ENCODE measurements at places on chromosomes 2 and 18.

GRCh38 chr2:29401994-29402393 is 286.8 kb downstream of the CLIP4 start:
- DNase-seq = no peak

DNA sequence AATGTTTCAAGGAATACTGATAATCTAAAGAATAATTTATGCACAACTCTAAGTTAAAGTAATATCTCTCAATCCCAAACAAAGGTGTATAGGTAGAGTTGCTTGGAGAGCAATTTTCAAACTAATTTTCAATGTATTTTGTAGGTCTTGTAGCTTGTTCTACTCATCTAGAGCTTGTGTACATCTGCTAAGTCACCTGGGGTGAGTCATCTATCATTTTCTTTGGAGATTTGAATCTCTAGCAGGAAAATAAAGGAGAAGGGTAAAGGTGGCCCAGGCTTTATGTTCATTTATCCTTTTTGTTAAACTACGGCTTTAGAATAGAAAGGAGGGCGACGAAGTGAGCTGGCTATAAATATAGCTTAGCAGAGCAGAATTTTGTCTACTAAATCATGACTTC is 76.8 kb upstream of the THUMPD2 start:
- DNase-seq = no peak

GRCh38 chr2:181374781-181375675 is 82.2 kb upstream of the ITGA4 start:
- no peak for DNase-seq

GRCh38 chr18:79246309-79247108 is 149.2 kb upstream of the NFATC1 start:
- peak; percentile 51 for DNase-seq

DNA sequence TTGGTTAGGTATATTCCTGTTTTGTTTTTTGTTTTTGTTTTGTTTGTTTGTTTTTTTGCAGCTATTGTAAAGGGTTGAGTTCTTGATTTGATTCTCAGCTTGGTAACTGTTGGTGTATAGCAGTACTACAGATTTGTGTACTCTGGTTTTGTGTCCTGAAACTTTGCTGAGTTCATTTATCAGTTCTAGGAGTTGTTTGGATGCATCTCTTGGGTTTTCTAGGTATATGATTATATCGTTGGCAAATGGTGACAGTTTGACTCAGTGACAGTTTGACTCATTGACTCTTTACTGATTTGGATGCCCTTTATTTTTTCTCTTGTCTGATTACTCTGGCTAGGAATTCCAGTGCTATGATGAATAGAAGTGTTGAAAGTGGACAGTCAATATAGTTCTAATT is 53.7 kb downstream of the APLF start:
- no peak for DNase-seq

DNA sequence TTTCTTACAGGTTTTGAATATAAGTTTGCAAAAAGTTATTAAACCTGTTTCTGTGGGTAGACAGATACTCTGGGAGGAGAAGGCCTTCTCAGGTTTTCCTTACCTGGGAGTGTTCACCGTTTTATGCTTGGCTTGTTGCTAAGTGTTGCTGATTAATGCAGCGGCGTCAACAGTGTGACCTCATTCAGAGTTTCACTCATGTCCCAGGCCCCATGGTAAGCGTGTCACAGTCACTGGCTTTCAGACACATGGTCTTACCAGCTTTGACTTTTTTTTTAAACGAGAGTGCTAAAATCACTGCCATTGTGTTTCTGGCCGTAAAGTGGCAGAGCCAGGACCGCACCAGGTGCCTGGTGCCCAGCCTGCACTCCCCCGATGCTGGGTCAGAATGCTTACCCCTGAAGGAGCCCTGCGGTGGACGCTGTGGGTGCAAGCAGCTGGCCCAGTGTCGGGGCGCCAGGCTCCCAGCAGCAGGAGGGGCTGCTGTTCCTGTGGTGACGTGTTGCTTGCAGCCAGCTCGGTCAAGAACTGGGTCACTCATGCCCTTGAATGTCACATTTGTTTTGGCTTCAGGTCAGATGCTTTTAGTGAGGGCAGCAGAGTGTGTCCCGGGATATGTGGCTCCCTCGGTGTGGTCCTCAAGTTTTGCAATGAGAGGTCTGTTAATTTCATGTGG is 3.5 kb downstream of the CAPN10 start:
- no peak for DNase-seq

DNA sequence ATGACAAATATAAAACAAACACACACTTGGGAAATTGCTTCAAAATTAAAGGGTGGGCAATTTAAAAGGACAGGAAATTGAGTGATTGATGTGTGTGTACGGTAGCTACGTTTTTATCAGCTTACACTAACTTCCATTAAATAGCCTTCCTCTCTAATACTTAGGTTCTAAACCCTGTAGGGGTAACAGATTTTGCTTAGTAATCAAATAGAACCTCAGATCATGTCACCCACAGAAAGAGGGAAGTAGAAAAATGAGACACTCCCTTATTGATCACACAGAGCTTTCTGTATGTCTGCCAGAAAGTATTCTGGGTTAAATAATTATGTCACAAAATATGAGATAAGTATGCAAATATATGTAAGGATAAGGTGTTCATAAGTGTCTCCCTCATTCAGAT is 93.3 kb downstream of the ICA1L start:
- DNase-seq = no peak

DNA sequence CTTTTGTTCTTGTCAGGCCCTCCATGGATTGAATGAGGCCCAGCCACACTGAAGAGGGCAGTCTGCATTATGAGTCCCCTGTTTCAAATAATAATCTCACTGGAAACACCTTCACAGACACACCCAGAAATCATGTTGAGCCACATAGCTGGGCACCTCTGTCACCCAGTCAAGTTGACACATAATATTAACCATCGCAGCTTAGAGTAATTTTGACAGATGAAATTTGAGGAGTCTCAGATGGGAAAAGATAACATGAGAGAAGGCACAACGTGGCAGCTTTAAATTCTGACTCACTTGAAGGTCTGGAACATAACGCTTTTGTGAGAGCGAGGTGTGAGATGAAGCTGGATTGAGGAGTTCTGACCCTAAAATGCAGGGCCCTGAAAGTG is 70.9 kb upstream of the TMEM87B start:
- DNase-seq = no peak

DNA sequence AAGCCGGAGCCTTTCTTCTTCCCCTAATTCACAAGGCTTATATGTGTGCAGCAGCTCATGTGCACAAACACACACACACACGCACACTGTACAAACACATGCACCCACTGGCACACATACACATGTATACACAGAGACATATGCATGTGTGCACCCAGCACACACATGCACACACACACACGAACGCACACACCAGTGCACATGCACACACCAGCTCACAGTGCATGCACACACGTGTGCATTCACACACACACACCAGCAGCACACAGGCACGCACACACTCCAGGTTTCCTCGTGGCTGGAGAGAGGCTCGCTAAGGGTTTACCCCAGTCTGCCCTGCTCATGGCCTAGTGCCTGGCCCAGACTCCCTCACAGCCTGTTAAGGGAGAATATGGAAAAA is 234.0 kb downstream of the EIPR1 start:
- DNase-seq = no peak

- DNase-seq = no peak
Observed at GRCh38 chr2:28661589-28662001, 90.0 kb upstream of the PPP1CB start.

- DNase-seq = peak; percentile 20
Observed at GRCh38 chr18:24019641-24020331, 5.2 kb downstream of the TTC39C start.

DNA sequence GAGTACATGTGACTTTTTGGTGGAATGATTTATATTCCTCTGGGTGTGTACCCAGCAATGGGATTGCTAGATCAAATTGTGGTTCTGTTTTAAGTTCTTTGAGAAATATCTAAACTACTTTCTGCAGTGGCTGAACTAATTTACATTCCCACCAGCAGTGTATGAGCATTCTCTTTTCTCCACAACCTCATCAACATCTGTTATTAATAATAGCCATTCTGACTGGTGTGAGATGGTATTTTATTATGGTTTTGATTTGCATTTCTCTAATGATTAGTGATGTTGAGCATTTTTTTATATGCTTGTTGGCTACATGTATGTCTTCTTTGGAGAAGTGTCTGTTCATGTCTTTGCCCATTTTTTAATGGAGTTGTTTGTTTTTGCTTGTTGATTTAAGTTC is 267.4 kb upstream of the NT5C1B start:
- DNase-seq = no peak

DNA sequence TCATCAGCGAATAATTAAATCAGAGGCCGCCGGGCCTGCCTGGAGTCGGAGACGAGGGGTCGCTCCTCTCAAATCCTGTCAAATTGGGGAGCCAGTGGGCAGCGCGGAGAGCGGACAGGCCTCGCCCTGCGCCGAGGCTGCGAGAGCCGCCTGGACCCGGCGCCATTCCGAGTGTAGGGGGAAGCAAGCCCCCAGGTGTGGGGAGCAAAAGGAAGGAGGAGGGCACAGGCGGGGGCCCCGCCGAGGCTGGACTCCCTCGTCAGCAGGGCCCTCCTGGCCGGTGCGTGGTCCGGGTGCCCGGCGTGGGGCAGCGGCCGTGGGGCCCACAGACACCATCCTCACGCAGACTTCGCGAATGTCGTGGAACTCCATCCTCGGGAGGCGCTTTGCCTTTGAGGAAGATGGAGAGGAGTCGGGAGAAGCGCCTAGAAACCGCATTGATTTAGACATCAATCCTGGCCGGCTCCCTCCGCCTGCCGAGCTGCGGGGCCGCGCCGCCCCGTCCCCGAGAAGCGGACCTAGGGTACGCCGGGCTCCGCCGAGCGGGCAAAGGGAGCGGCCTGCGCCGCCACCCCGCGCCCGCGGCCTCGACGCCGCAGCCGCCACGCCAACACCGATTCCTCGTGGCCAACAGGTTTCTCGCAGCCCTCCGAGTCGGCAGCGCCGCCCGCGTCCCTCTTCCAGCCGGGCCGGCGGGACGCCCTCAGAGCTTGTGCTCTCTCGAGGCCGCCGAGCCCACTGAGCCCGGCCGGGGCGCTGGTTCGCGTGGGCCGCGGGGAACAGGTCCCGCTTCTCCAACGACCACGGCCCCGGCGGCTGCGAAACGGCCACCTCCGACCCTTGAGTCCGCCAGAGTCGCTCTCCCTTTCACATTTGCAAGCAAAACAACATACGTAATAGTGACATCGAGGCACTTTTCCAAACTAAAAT is 6.7 kb upstream of the ONECUT2 start:
- no peak for DNase-seq

DNA sequence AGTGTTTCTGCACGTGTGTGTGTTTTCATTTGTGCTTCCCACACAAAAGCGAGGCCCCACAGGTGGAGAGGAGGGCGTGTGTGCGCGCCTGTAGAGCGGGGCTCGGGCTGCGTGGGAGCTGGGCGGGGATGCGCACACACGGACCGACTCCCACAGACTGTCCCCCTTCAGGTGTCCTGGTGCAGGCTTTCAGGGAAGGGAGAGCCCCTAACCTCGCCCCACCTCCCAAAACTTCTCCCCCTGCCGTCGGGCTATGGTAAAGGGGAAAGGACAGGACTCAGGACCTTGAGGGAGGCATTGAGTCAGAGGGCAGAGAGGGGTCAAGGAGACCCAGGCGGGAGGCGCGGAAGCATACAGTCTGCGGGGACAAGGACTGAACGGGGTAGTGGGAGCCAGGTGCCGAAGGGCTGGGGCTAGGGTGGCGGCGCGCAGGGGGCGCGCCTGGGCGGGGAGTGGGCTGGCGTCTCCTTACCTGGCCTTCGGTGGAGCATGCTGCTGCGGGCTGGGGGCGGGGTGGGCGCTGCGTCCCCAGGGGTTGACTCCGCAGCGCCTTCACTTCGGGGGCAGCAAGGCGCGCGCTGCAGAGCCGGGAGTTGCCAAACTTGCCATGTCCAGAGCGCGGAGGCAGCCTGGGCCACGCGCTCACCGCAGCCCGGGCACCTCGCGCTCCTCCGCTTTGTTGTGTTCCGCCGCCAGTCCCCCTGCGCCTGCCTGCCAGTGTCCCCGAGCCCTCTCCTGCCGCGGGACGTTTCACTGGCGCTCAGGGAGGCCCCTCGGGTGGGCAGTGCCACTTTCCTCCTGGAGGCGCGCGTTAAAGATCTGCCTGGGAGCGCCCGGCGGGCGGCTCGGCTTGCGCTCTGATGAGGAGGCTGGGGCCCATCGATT is 302.0 kb downstream of the NCKAP5 start:
- DNase-seq = no peak

DNA sequence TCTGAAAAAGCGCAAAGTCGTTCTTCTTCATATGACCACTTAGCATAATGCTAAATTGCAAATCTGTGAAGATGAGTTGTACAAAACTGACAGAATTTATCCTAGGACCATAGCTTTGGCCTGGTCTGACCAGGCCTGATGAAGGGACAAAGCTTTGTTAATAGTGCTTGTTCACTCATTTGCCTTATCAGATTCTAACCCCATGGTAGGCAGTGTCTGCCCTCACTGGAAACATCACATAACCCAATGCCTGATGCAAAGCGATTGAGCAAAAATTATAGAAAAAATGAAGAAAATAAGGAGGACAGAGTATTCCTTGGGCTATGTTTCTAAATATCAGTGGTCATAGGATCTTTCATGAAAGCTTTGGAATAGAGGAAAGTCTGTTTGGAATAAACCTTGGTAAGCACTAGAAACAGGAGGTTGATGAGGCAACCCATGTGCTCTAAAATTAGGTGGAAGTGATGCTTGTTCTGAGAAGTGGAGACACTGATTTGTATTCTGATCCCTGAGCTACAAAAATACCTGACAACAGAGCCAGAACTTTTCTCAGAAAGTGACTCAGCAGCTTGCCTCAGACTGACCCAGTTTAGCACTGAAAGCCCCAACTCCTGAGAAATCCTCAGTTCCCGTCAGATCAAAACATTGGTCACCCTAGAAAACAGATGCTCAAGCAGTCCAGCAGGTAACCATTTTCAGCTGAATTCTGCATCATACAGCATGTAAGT is 131.4 kb upstream of the MAPRE2 start:
- no peak for DNase-seq

DNA sequence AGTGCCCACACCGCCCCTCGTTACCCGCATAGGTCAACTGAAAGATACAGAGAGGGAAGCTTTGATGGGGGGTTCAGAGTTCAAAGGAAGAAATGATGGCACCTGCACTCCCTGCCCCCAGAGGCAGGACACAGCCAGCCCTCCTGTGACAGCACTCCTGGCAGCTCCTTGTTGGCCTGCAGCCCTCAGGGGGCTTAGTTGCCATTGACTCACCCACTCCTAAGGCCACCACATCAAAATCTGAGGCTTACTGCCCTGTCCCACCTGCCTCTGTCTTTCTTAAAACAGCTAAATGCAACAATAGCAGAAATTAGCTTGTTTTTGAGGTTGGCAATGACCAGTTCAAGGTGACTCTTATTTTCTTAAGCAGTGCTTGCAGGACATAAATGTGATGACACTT is 31.6 kb upstream of the SLC35F6 start:
- no peak for DNase-seq

GRCh38 chr18:48333563-48333962 is 75.6 kb downstream of the ZBTB7C start:
- DNase-seq = no peak

DNA sequence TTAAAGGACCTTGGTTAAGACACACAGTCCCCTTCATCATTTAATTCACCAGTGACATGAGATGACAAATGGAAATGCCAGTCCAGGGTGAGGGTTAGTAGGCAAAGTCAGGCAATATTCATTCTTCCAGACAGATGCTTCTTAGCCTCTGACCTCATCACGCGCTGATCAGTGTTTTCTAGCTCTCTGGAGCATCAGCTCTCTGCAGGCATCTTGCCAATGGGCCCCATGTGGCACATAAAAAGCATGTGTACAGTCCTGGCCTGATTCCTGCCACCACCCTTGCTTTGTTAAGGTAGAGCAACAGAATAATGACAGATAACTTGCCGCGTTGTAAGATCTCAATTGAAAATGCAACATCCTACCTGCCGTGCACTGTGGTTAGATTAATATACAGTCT is 20.3 kb upstream of the NPAS2 start:
- DNase-seq = no peak

- DNase-seq = peak; percentile 56
Observed at GRCh38 chr2:27264753-27265535, 2.1 kb upstream of the SLC30A3 start.
